ENCODE measurements at places on chromosomes 3 and 15.

DNA sequence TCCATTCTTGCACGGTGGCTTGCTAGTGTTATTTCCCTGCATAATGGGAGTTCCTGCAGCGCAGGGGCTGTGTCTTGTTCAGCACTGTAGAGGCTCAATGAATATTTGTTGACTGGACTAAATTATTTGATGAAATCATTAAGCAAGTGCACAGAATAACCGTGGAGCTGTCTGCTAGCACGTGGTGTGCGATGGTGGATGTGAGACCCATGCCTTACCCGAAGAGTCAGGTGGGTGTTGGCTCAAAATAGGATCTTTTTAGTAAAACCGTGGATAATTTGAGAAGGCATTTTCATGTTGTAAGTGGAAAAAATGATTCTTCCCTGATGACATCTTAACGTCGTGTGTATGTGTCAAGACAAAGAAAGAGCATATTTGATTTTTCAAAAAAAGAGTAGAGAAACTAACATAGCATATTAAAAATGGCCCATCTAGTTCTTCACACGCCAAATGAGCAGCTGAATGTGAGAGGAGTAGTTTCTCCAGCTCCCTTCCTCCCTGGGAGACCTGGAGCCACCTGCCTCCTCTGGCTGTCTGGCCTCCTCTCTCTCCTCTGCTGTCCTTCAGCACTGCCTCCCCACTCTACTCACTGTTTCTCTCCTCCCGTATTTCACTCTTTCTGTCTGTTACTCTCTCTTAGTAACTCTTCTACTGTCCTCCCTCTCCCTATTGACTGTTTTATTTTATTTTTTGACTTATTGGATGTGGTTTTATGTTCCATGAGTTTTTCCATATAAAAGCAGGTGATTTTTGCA lies 6.3 kb downstream of the FAM81A start:
- DNase-seq, result no peak

- DNase-seq, result no peak
These were observed 337.2 kb downstream of the ZBTB20 start for GRCh38 chr3:114809668-114810413.

- DNase-seq, result no peak
These were observed 46.1 kb downstream of the FNDC3B start for GRCh38 chr3:172085557-172085895.

- no peak for DNase-seq
These were observed 130.0 kb downstream of the FRMD4B start for GRCh38 chr3:69255928-69256327.

- no peak for DNase-seq
These were observed 885.4 kb downstream of the PDCD6IP start for GRCh38 chr3:34683851-34684250.

- no peak for DNase-seq
These were observed 59.0 kb downstream of the FRMD4B start for GRCh38 chr3:69326855-69327300.

DNA sequence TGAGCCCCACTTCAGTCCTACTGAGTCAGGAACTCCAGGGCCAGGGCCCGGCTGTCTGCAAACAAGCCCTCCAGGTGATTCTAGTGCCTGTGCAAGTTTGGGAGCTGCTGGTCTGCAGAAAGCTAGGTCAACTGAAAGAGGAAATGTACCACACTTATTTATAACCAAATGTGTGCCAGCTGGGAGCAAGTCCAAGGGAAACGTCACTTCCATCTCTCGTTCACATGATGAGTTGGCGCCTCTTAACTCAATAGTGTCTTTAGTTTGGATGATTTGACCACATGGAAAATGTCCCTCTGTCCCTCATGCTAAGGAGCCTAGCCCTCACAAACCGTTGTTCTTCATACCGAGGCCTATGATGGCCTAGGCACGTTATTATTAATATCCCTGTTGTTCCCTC lies 43.2 kb downstream of the GOLGA8S start:
- no peak for DNase-seq

DNA sequence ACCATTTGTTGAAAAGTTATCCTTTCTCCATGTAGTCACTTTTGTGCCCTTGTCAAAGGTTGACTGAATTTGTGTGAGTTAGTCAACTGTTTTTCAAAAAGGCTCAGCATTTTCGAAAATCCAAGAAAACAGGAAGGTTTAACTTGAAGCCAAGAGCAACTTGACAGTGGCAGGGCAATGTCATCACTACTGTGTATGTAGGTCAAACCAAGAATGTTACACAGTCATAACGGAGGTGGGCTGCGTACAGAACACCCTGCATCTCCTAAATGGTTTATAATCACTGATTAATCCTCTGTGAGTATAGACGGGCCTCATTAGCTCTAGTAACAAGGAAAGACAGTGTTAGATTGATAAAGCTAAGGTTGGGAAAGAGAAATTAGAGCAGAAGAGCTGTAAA lies 1064.9 kb downstream of the FHIT start:
- no peak for DNase-seq

- no peak for DNase-seq
These were observed 4.8 kb downstream of the SLC27A2 start for GRCh38 chr15:50186752-50187151.

- DNase-seq, result no peak
These were observed 191.5 kb downstream of the CHST2 start for GRCh38 chr3:143311096-143311495.

GRCh38 chr15:34341381-34342212 lies 1.3 kb downstream of the NOP10 start:
- DNase-seq, result peak; percentile 47

DNA sequence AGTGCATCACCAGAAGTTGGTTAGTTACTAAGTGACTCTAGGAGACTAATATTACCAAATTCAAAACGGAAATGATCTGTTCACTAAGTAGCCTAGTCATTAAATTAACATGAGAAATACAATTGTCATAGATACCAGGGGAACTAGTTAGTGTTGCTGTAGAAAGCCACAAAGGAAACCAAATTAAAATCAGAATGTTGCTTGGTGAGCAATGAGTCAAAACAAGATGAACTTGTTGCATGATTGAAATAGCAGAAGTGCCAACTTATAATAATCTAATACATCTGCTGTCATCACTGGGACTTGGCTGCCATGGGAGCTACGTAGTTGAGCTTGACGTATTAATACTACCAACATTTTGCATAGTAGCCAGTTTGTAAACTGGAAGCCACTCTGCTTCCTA lies 458.1 kb downstream of the DIPK2A start:
- DNase-seq, result no peak

GRCh38 chr3:71903112-71903495 lies 118.2 kb upstream of the PROK2 start:
- no peak for DNase-seq

DNA sequence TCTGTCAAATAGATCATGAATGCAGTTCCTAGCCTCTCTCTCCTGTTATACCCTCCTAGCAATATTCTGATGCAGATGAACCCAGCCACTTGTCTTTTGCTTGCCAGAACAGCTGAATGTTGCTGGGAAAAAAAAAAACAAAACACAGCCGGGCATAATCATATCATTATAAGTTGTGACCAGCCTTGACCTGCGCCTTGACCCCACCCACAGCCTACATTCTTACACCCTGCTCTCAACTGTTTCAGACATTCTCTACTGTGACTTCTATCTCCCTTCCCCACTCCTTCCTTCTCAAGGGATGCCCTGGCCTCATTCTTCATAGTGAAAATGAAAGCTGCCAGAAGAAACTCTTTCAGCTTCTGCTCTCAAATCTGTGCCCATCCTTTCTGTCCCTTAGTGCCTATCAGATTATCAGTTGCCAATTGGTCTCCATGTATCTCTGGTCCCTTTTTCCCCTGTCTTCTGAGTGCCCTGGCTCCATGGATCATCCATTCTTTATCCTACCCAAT lies 389.1 kb upstream of the TPRG1 start:
- no peak for DNase-seq

- DNase-seq, result no peak
These were observed 583 bp downstream of the EAF1 start for GRCh38 chr3:15427981-15428380.

DNA sequence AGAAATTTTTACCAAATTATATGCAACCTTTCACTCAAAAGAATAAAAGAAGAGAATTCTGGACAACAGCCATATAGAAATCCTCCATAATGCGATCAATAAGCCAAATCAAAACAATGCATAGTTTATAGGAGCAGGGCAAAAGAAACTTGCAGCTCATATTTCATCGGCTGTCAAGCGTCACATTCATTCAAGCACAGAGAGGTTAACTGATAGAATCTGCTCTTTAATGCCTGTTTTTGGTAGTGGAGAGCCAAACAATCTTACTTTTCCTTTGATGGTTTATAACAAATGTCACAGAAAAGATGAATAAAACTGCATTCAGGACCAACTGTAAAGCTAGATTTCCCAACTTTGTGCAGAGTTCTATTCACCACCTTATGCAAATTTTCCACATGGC lies 35.4 kb downstream of the PRTG start:
- no peak for DNase-seq

DNA sequence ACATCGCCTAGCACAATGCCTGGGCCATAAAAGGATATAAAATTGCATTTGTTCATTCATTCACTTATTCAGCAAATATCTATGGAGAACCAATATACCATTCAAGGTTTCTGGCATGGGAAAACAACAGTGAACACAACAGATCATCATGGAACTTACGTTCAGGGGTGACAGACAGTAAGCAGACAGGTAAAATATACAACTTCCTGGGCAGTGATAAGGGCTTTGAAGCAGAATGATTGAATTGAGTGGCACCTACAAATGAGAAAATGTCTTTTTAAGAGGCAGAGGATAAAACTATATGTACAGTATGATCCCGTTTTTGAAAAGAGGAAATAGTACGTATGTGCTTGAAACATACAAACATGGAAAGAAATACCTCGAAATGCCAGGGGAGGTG lies 39.2 kb downstream of the CMTM7 start:
- no peak for DNase-seq

DNA sequence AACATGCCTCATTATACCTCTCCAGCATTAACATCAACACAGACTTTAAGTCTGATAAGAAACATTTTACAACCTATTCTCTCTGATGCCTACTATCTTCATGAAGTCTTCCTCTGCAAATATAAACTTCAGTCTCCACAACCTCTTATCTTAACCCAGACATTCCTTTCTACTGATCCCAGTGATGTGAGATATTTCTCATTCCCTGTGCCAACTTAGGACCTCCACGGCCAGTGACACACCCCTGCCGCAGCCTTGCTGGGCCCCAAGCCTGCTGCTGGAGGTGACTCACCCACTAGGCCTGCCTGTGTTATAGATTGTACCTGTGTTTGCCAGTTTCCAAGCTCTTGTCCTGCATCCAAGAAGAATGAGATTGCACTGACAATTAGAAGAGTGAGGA lies 734.5 kb upstream of the CADM2 start:
- no peak for DNase-seq

DNA sequence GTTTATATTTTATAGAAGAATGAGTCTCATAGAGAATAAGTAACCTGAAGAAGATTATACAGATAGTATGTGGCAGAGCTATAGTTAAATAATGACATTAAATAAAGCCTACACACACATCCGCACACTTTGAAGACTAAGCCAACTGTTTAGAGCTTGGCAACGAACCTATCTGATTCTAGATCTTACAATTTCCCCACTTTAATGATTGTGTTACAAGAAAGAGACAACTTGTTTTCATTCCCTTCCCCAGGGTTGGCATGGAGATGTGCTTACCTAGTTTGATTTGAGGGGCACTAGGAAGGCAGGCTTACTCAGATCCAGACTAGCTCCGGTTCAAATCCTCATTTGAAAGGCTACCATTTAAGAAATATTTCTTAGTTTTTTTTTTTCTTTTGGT lies 61.9 kb upstream of the CBLB start:
- DNase-seq, result no peak

DNA sequence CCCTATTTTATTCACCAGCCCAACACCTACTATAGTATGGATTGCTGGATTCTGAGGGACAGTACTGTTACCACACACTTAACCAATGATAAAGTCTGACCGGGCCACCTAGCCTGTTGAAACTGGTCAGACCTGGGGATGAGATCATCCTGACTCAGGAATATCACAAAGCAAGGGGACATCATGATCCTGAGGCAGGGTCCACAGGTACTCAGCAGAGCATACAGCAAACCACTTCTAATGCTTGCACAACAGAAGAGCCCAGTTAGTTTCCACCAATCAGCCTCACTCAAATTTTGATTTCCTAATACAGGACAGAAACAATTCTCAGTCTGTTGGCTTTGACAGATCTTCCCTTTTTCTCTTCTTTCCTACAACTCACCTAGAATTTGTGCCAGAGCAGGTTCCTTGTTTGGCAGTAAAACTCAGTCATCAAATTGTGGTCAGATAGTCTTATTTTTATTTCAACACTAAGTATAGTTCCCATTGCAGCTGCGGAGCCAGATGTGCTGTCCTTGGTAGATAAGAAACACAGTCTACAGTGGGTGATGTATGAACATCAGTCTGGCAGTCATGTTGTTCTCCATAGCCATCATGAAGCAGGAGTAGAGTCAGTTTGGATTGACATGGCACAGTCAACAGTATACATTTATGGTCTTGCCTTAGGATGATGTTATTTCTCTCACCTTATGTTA lies 90.1 kb upstream of the PRR23C start:
- no peak for DNase-seq

DNA sequence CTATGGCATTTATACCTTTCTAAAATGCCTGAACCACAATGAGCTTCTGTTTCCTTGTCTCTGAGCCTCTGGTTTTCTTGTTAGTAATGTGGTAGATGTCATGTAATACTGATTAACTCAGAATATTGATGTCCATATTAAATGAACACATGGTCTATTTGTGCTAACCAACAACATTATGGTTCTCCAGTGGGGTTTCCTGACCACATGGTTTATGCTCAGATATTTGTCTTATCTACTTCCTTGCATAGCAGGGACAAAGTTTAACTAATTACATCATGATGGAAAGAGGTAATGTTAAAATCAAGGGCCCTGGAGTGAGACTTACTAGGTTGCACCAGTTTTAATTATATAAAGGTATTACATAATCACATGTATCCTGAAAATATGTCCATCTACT lies 62.6 kb upstream of the SCN10A start:
- no peak for DNase-seq

DNA sequence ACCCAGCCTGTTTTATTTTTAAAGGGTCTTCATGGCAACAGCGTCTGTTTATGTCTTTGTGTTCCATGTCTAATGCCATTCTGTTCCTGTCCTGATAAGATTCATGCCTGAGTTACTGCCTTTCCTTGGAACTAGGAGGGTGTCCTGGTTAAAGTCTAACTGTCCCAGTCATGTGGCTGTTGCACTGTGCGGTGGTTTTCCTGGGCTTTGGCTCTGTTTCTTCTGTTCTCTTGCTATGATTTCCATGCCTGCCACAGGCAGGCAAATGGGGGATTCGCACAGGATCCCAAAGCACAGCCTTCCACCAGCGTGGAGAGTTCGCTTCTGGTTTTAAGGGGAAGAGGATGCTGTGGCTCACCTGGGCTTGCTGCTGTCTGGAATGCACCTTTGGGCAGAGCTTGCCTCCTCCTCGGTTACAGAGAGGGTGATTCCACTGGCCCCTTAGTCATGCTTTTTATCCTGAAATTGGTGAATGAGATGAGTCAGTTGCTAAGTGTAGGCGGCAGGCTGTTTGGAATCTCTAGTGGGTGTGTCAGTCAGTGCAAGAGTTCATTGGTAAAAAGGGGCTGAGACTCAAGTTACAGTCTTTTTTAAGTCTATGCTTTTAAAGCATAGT lies 86.8 kb downstream of the CCK start:
- no peak for DNase-seq
